ENCODE measurements at places on chromosomes 4 and X. TPM values are rescaled to one million over a fixed set of nuclear protein-coding genes. Genes with fewer than 3 reads are reported as not detected.

OCRL gene
- total RNA-seq: 12.1 TPM

SPANXB1 gene
- not detected for total RNA-seq

- H3K36me3 ChIP-seq: no peaks in the 10 kb centered on the region
- no peak overlapping the region for H3K27ac ChIP-seq
- H3K27me3 ChIP-seq: no peaks in the 10 kb centered on the region
- DNase-seq: no peak
- no peak overlapping the region for H3K4me3 ChIP-seq
- peaks cover 2% of the 10 kb centered on the region for H3K4me1 ChIP-seq
Observed at GRCh38 chr4:77104791-77105540, 29.2 kb upstream of the CCNI start.

DNA sequence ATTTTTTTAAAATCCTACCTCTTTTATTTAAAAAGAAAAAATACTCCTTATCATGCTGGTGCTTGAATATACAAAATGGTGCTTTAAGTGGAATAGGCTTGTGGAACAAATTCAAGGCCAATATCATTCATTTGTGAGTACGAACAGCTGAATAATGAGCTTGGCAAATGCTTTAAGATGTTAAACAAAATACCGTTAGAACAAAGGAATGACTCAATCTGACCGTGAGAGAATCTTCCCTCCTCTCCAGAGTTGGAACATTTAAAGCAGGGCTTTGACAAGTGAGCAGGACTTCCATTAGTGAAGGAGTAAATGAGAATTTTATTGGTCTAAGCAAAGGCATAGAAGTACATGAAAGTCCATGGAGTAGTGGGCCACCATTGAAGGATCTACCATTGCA, 74.5 kb downstream of the DCLK2 start:
- no peaks in the 10 kb centered on the region for H3K36me3 ChIP-seq
- no peaks in the 10 kb centered on the region for H3K4me1 ChIP-seq
- DNase-seq: no peak
- no peaks in the 10 kb centered on the region for H3K27me3 ChIP-seq
- H3K27ac ChIP-seq: no peak overlapping the region

Measured in endodermal cell (in vitro differentiated cells).